ENCODE measurements at places on chromosomes 13 and 19.

- DNase-seq, result no peak
These were observed 261.9 kb downstream of the KCNRG start for GRCh38 chr13:50277127-50277526.

- no peak for DNase-seq
These were observed 19.4 kb upstream of the ADGRE5 start for GRCh38 chr19:14361824-14362223.

DNA sequence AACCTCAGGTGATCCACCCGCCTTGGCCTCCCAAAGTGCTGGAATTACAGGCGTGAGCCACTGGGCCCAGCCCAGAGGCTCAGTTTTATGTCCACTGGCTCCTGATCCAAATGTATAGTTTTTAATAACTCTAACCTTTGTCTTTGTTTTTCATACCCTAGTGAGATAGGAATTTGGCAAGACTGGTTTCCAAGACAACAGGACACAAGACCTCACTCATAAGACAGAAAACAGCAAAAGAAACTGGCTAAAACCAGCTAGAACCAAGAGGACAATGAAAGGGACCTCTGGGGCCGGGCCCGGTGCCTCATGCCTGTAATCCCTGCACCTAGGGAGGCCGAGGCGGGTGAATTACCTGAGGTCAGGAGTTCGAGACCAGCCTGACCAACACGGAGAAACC, 27.6 kb downstream of the CPT1C start:
- no peak for DNase-seq

DNA sequence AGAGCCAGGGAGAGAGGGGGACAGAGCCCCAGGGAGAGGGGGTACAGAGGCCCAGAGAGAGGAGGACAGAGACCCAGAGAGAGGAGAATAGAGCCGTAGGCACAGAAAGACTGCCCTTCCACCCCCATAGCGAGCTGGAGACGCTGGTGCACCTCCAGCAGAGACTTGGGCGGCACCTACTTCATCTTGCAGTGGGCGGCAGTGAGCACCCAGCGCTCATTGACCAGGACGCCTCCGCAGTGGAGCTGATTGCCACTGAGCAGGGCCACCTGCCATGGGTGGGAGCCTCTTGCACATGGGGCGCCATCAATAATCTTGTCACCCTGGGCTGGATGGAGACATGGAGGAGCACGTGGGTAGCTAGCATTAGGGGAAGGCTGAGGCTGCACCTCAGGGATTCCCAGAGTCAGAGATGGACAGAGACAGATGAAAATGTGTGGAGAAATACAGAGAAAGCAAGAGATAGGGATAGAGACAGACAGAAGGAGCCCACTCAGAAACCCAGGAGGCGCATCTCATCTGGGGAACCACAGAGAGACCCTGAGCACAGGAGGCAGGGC, 2.0 kb downstream of the KLK7 start:
- no peak for DNase-seq

DNA sequence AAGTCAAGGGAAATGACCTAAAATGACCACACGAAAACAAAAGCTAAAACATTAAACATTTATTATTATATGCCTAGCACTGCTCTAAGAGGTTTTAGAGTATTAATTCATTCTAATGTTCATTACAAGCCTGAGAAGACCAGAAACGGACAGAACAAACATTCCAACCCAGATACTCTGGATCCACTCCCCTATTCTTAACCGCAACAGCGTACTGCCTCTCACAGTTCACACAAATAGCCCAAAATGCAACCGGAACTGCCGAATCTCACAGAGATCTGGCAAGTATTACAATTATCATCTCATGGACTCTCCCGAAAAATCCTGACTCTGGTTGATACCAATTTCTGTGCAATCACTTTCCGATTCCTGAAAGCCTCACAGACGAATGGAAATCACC, 1.4 kb downstream of the ZNF780B start:
- DNase-seq, result no peak

DNA sequence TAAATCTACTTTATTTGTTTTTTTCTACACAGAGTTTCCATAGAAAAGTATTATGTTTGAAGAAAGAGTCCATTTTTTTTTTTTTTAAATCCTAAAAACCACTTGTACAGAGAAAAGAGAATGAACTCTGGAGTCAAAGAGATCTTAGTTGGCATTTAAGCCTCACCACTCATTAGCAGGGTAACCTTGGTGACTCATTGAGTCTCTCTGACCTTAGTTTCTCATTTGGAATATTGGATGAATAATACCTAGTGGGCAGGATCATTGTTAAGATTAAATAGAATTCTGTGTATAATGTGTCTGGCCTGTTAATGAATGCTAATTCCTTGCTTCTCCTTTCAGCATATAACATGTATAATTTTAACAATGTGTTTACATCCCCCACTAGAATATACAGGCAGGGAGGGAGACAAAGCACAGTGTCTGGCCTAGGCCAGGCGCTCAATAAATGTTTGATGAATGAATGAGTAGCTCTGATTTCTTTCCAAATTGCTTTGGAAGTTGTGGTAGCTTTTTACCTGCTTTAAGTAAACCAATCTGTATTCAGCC, 48.7 kb upstream of the MYCBP2 start:
- DNase-seq, result peak; percentile 13
